SK-N-MC (cell line): ENCODE measurements at places on chromosomes 1 and 21.

- DNase-seq: no peak
These were observed 88.2 kb downstream of the GDAP2 start for GRCh38 chr1:117841117-117841650.

- no peak for DNase-seq
These were observed 516.6 kb downstream of the PTPRC start for GRCh38 chr1:199155166-199156019.

GRCh38 chr1:43405876-43406234 lies 16.2 kb downstream of the SZT2 start:
- no peak for DNase-seq

GRCh38 chr1:224774378-224774777 lies 155.1 kb upstream of the DNAH14 start:
- no peak for DNase-seq

GRCh38 chr1:69836971-69837636 lies 269.4 kb downstream of the LRRC7 start:
- peak; percentile 3 for DNase-seq

GRCh38 chr1:61426885-61427284 lies 298.1 kb downstream of the TM2D1 start:
- DNase-seq: no peak

- no peak for DNase-seq
These were observed 119.2 kb downstream of the GALNT2 start for GRCh38 chr1:230186003-230186863.

GRCh38 chr21:42509244-42509643 lies 4.4 kb upstream of the SLC37A1 start:
- DNase-seq: no peak

DNA sequence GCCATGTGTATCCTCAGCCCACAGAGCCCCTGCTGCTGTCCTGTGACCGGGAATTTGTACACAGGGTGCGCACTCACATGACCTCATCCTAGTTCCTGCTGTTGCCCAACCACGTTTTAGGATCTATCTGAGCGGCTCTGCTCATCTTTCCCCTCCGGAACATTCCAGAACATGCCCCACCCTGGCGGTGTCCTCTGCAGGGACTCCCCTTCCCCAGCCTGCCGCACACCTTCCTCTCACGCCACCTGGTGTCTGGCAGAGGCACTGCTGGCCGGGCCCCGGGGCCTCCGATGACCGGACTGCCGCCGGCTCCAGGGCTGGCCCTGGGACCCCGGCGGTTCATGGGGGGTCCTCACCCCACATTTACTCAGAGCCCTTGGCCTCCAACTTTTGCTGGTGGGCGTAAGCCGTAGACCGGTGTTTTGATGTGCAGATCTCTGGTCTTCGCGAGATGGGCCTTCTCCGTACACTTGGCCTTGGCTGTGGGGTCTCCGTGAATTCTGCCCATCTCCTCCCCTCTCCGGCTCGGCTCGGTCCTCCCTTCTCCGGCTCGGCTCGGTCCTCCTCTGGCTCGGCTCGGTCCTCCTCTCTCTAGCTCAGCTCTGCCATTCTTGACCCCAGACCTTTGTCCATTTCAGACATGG lies 29.5 kb downstream of the ARHGEF16 start:
- DNase-seq: no peak

- peak; percentile 74 for DNase-seq
These were observed 39.9 kb downstream of the PEX14 start for GRCh38 chr1:10514490-10515235.

DNA sequence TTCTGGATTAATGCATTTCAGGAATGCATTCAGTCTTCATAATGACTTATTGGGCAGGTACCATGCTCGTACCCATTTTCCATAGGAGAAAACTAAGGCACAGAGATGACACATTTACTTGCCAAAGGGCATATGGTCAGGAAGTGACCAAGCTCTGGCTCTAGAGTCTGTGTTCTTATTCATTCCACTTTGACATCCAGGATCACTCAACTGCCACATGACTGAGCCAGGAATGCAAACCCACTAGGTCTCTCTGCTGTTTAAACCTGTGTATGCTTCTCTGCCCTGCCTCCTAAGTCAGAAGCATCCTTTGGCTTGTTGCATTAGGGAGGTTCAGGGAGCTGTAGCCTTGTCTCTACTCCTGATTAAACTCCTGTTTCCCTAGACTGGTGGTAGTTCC lies 7.5 kb downstream of the KAZN start:
- DNase-seq: no peak

DNA sequence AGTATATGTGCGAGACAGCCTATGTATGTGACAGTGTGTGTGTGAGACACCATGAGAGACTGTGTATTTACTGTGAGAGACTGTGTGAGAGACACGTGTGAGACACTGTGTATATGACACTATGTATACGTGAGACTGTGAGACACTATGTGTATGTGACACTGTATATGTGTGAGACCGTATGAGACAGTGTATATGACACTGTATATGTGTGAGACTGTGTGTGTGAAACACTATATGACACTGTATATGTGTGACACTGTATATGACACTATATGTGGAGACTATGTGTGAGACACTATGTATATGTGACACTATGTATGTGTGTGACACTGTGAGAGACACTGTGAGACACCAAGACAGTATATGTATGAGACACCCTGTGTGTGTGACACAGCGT lies 52.9 kb upstream of the KDM4A start:
- DNase-seq: no peak

DNA sequence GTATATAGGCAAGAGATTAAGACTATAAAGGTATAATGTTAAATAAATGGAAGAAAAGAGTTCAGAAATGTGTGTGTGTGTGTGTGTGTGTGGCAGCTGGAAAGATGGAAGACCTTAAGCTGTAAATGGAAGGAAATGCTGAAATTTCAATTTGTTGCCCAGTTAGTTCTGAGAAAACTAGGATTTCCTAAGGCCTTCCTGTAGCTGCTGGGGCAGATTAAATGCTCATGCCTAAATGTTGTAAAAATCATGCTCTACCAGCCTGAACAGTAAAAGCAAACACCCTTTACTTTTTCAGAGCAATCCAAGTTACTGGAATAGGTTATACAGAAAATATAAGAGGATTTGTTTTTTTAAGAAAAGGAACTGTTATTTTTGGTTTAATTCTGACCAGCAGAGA lies 8.3 kb downstream of the ADCY10 start:
- DNase-seq: no peak

- no peak for DNase-seq
These were observed 14.4 kb downstream of the ARMH1 start for GRCh38 chr1:44688760-44689446.

- no peak for DNase-seq
These were observed 666 bp downstream of the PAFAH2 start for GRCh38 chr1:25996966-25997827.

- DNase-seq: peak; percentile 66
These were observed 15.1 kb downstream of the SH2D2A start for GRCh38 chr1:156801409-156802121.

- no peak for DNase-seq
These were observed 7.6 kb downstream of the DNMT3L start for GRCh38 chr21:44253832-44254710.

GRCh38 chr1:230276401-230276800 lies 149.7 kb downstream of the PGBD5 start:
- DNase-seq: no peak

GRCh38 chr21:46050668-46051378 lies 47.1 kb upstream of the COL6A2 start:
- DNase-seq: no peak

DNA sequence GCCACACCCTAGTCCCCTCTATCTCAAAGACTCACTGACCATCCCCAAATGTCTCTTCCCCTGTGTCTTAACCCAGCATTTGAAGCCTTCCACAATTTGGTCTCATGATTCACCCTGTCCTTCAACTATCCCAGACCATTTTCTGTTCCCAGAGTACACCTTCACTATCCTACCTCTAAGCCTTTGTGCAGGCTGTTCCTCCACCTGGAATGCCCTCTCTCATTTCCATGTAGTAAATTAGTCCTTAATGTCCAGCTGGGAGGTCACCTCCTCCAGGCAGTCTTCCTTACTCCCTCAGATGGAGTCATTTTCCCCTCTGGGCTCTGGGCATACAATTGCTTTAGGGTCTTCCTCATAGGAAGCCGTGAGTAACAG lies 31.1 kb upstream of the EPB41 start:
- DNase-seq: no peak

- DNase-seq: no peak
These were observed 55.1 kb upstream of the LRRC8D start for GRCh38 chr1:89765774-89766173.

DNA sequence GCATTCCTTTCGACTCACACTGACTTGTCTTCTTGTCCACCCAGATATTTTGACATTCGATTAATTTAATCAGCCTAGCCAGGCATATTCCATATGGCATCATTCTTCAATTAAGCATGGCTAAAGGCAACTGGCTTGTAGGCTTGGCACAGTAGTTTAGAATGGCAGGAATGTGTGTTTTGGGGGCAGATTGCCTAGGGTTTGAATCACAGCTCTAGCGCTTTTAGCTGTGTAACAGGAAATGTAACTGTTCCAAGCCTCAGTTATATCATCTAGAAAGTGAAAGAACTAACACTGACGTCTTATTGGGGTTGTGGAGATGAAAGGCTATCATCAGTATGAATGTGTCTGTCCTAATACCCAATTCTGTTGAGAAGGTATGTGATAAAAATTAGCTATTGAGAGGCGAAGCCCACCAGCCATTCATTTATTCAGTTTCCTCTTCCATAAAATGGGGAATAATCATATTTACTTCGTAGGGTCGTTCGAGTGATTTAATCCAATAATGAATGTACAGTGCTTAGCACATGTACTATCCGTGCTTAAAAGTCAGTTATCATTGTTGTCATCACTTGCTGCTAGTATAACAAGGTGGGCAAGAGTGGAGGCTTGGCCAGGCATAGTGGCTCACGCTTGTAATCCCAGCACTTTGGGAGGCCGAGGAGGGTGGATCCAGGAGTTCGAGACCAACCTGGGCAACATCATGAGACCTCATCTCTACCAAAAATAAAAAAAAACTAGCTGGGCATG lies 41.6 kb upstream of the GRHL3 start:
- no peak for DNase-seq

GRCh38 chr1:10529091-10529490 lies 54.3 kb downstream of the PEX14 start:
- DNase-seq: no peak

GRCh38 chr1:109912873-109913272 lies 2.2 kb downstream of the CSF1 start:
- DNase-seq: no peak

DNA sequence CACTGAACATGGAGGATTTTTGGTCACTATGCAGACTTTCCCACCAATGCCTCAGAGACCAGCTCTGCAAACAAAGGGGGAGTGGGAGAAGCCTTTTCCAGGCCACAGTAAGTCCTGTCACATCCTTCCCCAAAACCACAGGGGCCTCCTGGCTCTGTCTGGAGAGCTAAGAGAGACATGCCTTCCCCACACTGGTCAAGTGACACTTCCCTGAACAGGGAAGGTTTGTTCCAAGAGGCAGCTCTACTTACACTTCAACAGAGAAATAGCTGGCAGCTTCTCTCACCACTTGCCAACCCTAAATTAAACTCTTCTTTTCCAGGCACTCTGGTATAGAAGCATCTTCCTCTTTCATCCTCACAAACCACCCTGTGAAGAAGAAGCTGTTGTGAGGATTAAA lies 39.7 kb downstream of the EDN2 start:
- no peak for DNase-seq

DNA sequence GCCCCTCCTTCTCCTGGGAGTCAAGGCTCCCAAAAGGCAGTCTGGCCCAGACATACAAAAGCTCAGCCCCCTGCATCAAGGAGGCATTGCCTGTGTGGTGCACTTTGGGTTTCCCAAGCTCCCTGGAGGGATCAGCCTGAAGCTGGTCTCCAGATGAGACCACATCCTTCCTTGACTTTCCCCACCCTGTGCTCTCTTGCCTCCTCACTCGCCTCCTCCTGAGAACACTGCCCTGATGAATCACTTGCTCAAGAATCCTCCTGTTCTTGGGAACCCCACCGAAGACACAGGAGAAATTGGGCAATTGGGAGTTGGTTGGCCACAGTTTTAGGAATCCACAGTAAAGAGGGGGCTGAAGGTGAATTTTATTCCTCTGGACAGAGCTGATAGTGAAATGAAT lies 34.8 kb upstream of the LYST start:
- DNase-seq: no peak

GRCh38 chr1:3053366-3053980 lies 15.5 kb upstream of the PRDM16 start:
- DNase-seq: no peak

DNA sequence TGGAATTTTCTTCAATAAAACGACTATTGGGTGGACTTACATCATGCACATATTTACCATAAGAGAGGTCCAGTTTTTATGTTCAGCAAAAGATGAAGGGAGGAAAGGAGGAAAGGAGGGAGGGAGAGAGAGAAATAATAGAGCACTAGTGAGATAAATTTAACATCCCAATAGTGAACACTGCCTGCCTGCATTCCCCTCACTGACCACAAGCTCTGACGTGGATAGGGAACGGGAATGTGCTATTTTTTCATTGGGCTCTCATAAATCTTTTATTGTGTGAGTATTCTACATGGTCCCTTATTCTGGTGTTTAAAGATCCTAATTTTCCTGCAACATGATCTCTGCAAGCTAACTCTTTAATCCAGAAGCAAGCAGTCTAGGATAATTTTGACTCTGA lies 82.1 kb downstream of the TTC3 start:
- DNase-seq: no peak

- no peak for DNase-seq
These were observed 153.3 kb upstream of the VAMP3 start for GRCh38 chr1:7617826-7618225.

DNA sequence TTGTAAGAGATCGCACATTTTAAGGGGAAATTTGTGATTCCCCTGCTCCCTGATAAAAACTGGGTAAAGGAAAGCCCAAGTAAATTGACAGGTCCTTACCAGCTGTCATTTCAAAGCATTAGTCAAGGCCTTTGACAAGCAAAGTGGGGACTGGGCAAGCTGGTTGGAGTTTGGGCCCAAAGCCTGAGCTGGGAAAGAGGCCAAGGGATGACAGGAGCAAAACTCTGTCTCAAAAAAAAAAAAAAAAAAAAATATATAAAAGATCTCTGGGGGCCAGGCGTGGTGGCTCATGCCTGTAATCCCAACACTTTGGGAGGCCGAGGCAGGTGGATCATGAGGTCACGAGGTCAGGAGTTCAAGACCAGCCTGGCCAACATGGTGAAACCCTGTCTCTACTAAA lies 36.9 kb downstream of the SLC2A1 start:
- no peak for DNase-seq

- DNase-seq: no peak
These were observed 73.0 kb downstream of the RBM11 start for GRCh38 chr21:14288922-14289321.

DNA sequence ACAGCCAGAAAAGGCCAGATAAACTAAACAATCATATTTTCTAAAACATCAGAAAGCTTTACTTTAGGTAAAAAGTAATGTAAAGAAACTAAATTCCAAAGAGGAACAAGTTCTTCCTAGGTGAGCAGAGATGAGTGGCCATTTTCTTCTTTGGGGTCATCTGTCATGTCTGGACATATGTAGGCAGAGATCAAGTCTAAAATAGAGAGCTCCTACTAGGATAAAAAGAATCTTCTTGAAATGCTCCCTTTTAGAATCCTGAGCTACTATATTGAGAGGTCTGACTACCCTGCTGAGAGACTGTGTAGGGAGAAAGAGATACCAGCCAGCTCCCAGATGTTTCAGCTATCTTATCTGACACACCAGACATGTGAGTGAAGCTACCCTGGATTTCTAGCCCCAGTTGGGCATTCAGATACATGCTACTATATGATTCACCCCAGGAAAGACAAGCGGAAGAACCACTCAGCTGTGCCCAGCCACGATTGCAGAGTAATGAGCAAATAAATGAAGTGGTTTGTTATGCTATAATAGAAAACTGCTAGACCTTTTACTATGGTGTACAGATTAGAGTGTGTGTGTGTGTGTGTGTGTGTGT lies 80.1 kb downstream of the TTLL7 start:
- no peak for DNase-seq
